Activated T-helper 1 cell treated with Interleukin-2 at 50 U/mL for 16 hours (primary cell): ENCODE measurements at places on chromosomes 3 and 15.

- no peak for DNase-seq
These were observed 103.9 kb downstream of the MME start for GRCh38 chr3:155184011-155184410.

DNA sequence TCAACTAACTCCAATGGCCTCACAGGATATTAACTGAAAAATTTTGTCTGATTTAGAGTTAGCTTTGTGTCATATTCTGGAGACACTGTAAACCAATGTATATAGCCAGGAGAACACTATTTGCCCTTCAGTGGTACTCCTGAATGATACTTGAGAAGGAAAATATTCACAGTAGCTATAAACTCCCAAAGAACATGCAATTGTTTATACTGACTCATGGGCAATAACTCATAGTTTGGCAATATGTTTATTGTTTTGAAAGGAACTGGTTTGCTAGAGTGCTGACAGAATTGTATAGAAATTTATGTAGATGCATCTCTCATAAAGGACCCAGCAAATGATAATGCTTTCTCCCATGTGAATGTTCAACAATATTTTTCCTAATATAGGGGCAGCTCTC is 537.6 kb downstream of the PLOD2 start:
- DNase-seq, result no peak

DNA sequence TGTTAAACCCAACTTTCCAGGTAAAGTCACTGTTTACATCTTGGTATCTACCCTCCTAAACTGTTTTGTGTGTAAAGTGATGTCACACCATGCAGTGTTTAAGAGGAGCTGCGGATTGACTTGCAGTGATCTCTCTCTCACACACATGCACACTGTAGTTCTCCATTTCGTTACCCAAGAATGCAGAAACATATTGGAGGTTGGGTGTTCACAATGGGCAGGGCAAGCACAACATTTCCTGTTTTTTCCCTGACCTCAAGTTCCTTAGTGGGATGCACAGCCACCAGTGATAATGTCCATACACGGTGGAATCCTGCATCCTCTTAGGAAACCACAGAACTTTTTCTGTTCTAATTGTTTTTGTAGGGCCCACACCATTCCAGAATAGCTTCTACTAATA is 85.3 kb upstream of the CFAP20DC start:
- no peak for DNase-seq

DNA sequence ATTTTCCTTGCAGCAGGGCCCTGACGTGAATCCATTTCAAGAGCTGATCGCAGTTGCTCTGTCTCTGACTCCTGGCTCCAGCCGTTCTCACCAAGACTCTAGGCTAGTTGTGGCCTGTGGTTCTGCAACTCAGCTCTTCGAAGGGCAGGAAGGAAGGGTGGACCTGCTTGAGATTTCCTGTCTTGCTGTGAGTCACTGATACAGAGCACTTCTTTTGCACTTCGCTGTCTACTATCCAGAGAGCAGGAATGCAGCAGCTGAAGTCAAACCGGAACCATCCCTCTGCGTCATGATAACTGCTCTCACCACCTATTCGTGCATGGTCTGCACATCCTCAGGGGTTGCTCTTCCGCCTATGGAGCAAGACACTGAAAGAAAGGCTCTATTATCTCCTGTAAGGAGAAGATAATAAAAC is 59.7 kb downstream of the RAP2B start:
- peak; percentile 72 for DNase-seq

DNA sequence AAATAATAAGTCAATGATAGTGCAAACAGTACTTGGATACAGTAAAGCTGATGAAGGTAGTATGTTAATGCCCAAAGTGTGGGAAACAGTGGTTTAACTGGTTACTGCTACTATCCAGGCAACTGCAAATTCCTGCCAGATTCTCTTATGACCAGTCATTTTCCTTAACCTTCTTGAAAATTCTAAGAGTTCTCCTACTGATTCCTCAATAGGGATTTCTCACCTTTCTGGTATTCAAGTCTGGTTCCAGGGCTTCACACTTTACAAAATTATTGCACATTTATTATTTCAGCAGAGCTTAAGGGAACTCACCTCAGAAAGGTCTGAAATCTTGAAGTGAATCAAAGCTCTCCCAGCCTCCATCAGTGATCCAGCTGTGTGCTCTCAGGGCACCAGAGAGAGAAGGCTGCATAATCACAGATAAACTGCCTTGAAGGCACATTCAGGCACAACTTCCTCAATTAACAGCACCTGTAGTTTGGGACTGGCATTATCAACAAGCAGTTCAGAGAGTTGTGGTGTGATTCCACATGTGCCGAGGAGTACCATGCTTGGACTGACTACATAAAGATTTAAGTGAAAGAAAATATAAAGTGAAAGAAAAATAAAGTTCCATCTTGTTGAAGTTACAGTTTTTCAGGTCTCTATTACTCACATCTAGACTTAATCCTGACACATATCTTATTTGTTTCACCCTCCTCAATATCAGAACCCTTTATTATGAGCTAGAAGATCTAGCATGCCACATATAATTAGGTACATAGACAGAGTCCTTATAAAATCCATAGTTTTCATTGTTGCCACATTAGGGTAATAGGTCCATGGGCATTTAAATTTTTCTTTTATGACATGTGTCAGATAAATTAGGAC is 59.5 kb upstream of the TIPARP start:
- no peak for DNase-seq

- no peak for DNase-seq
These were observed 9.2 kb upstream of the DENND4A start for GRCh38 chr15:65801229-65801805.

DNA sequence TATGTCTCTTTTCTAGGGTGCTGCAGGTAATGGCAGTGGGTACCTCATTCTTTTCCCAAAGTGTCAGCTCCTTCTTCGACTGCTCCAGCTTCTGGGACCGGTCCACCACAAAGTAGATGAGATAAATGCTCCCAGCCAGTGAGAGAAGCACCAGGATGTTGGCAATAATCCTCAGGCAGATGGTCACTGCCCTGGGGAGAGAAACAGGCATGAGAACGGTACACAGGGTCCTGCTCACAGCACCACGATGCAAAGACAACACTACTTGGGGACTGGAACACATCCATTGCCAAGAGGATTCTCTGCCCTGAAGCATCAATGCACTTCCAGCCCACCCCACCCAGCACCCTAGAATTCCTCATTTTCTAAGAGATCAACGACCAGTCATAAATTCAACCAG is 22.4 kb downstream of the TMC3 start:
- no peak for DNase-seq

DNA sequence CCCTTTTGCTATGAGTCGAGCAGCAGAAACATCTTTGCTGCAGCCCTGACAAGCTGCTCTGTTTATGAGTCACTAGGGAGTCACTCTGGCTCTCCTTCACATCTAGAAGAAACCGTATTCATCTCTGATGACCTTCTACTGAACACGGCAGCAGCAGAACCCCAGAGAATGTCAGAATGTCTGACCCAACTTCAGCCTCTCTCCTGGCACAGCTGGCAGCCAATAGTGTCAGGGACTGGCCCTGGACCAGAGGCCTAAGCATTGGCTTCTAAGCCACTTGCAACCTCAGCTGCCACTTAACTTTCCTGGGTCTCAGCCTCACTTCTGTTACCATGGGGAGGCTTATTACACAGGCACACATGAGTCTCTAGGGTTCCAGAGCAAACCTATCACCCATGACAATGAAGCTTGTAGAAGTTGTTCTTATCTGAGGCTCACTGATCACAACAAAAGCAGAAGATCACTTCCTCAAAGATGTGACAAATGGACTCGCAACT is 184.1 kb upstream of the TLE3 start:
- no peak for DNase-seq
